ENCODE measurements at places on chromosomes 12 and 14.

DNA sequence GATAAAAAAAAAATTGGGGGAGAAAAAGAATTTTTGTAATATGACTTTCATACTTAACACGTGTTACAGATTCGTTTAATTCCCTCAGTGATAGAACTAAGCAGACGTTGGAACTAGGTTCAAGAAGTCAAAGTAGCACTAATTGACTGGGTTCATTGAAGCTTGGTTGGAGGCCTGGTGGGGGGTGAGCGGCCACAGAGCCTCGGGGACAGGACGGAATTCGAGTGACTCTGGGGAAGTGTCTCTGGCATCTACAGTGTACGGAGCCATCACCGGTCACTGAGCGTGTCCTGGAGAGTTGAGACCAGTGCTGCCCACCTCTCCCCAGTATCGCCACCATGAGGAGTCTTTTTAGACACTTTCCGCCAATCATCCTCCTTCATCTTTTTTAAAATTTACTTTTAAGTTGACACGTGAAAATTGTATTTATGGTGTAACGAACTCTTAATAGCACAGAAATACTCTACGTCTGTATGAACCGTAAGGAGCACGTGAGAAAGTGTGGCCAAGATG, 1.3 kb downstream of the ZFYVE21 start:
- DNase-seq, result no peak

DNA sequence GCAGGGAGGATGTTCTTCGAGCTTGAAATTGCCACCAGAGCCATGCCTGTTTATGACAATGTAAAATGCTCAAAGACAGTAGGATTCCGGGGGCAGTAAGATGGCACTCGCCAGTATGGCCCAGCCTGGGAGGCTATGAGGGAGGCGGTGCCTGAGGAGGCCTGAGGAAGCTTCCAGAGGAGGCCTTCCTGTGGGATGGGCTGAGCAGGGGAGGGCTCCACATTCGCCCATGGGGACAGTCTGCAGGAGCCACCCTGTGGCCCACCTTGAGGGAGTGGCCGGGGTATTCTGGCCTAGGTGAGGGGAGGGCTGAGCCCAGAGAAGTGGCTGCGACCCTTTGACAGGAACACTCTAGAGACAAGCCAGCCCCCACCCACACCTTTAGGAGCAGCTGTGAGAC, 50.7 kb downstream of the IQSEC3 start:
- no peak for DNase-seq

DNA sequence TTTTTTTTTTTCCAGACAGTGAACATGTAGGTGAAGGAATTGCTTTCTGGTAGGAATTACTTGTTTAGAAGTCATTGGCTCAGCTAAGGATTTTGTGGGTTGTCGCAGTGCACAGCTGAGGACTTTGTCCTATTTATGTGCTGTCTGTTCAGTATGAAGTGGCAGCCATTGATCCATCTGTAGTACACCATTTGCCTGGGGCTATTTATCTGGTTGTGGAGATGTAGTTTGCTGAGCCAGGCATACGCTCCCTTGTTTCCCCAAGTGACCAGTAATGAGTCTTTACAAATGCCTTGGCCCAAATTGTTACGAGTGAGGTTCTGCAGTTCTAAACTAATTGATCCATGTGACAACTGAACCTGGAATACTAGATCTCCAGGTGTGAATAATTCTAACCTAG, 140.1 kb downstream of the NRXN3 start:
- DNase-seq, result no peak

GRCh38 chr12:18966954-18967353, 162.6 kb upstream of the PLEKHA5 start:
- no peak for DNase-seq

DNA sequence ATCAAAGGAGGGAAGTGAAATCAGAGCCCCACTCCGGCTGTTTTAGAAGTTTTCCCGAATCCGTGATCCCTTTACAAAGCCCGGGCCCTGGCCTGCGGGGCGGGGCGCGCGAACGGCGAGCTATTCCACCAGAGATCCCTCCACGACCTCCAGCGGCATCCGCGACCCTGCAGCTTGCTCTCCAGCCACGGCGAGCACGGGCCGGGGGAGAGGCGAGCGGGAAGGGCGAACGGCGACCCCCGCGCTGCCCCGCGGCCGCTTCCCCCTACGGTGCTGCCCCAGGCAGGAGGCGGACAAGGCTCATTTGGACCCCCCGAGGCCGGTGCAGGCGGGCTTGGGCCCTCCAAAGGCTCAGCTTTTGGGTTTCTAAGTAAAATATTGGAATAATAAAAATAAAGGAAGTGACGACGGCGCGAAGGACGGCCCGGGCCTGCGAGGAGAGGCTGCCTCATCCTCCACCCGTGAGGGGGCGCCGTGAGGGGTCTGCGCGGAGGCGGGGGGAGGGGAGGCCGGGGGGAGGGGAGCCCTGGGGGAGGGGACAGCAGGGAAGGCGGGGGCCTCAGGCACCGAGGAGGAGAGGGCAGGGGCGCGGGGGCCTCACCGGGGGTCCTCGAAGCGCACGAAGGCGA, 613 bp downstream of the SRSF9 start:
- DNase-seq, result no peak

- no peak for DNase-seq
Observed at GRCh38 chr12:116266168-116266601, 11.3 kb downstream of the MED13L start.

GRCh38 chr14:26379951-26380350, 217.9 kb downstream of the NOVA1 start:
- DNase-seq, result no peak

DNA sequence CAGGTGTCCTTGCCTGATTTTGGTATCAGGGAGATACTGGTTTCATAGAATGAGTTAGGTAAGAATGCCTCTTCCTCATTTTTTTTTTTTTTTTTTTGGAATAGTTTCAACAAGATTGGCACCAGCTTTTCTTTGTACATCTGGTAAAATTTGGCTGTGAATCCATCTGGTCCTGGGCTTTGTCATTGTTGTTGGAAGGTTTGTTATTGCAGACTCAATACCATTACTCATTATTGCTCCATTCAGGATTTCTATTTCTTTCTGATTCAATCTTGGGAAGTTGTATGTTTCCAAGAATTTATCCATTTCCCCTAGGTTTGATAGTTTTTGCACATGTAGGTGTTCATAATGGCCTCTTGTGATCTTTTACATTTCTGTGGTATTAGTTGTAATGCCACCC, 126.0 kb upstream of the KITLG start:
- DNase-seq, result no peak

- DNase-seq, result no peak
Observed at GRCh38 chr14:78586681-78587080, 416.5 kb downstream of the NRXN3 start.

DNA sequence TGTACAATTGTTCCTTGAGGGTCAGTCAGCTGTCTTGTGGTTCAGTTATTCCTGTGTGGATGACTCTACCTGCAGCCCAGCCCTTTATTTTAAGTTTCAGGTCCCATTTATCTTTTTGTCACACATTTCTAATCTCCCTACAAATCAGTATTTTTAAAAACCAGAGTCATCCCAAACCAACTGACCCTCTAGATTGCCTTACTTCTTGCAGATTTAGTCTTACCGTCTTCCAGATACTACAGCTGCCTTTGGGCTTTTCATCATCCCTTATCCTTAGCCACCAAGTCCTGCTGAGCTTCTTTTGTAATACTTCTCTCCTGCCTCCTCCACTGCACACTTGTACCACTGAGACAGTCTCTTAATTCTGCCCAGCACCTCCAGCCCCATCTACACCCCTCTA, 54.9 kb downstream of the PRKCH start:
- DNase-seq, result no peak

DNA sequence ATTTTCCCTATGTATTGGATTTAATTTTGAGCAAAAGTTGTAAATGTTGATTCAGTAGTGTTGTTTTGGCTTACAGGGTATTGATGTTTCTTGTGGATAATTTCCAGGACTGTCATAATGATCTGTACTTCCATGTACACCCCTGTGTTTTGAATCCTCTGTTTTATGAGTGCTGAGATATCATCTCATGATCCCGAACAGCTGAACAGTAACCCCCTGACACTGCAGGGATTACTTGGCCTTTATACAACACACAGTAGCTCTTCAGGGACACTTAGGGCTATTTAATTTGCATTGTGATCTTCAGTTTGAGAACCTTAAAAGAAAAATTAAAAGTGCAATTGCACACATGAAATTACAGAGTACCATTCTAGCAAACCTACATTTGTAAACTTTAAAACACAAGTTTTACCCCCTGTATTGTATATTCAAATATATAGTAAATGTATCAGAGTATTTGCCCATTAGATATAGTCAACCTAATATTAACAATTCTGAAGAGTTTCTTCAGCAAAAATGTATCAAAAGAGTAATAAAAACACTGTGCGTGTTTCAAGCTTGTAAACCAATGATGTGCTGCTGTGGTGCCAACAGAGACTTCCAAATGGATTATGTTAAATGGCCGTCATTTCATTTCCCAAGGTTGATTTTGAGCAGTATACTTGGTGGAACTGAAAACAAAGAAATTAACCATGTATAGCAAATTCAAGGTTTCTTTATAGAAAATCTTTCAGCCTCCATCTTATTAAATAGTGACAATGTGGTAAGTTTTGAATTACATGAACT, 27.9 kb upstream of the MYF6 start:
- no peak for DNase-seq

DNA sequence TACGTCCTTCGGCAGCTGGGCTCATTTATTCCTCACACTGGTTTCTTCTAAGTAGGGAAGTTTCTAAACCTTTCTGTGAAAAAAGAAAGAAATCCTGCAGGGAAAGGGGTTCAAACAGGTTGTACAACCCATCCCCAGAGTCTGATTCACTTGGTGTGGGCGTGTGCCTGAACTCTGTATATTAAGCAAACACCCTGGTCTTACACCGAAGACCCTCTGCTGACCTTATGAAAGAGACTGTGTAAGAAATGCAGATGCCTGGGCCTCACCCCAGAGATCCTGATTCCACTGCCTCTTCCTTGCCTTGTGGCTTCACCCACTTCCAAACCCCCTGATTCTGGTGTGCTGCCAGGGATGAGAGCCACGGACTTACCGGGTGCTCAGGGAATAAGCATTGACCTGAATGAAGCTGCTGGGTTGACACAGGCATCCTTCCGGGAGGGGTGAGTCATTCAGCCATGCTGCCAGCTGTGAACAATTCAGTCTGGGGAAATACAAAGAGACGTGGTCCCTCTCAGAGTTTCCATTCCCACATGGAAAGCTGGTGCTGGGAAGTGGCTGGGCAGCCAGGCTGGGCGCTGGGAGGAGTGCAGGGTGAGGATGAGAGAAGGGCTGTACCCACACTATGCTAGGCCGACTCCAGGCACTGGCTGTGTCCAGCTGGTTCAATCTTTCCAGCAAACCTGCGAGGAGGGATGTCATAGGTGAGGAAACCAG, 26.5 kb upstream of the ACTN1 start:
- DNase-seq, result no peak

DNA sequence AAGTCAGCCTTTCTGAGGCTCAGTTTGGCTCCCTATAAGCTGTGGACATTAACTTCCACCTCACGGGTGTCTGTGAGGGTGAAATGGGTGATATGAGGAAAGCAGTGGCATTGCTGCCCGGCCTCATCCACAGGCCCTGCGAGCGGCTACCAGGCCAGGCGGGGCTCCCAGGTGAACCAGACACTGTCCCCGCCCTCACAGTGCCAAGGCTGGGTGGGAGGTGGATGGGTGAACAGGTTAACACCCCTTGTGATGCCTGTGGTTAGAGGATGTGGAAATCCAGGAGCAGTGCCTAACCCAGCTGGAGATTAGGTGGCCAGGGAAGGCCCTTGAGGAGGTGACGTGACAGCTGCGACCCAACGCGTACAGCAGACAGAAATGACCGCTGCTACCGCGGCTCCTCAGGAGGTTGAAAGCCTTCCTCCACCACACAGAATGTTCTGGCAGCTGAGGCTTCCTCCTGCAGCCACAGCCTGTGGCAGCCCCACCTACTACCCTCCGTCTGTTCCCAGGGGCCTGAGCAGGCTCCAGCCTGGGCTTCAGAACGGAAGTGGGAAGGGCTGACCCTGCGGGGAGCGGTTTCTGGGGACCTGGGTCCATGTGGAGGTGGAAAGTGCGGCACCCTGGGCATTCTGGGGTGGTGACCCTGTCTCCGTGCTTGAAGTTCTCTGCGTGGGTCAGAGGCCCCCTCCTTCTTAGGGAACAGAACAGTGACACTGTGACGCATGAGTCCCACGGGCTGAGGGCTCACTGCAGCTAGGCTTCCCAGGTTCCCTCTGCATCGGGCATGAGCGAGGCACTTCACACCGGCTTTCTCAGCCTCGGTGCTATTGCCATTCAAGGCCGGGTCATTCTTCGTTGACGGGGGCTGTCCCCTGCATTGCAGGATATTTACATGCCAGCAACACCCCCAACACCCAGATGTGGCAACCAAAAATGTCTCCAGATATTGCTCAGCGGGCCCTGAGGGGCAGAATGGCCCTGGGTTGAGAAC, 9.7 kb downstream of the MMAB start:
- no peak for DNase-seq

DNA sequence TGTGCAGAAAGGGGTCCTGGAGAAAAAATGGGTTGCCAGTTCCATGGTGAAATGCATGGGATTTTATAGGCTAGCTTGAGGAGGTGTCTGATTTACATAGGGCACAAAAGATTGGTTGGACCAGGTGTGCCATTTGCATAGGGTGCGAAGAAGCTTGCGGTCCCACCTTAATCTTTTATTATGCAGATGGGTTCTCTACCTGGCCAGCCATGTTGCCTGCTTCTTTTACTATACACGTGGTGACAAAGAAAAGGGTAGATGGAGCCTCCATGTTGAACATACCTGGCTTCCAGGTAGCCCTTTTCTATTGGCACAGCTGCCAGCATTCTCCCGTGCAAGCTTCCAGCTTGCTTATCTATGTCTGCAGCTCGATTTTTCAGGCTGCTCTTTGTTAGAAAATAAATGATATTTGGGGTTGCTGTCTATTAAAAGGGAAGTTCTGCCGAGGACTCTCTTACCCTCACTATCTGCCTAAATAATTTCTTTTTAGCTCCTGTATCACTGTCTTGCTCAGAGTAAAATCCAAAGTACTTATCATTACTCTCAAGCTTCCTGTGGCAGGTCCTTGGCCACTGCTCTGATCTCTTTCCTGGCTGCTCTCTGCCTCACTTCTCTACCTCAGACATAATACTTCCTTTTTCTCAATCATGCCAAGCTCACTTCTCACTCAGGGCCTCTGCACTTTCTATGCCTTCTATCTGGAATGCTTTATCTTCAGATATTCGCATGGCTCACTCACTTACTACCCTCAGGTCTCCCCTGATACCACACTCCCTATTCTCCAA, 216.0 kb upstream of the DAAM1 start:
- DNase-seq, result no peak

DNA sequence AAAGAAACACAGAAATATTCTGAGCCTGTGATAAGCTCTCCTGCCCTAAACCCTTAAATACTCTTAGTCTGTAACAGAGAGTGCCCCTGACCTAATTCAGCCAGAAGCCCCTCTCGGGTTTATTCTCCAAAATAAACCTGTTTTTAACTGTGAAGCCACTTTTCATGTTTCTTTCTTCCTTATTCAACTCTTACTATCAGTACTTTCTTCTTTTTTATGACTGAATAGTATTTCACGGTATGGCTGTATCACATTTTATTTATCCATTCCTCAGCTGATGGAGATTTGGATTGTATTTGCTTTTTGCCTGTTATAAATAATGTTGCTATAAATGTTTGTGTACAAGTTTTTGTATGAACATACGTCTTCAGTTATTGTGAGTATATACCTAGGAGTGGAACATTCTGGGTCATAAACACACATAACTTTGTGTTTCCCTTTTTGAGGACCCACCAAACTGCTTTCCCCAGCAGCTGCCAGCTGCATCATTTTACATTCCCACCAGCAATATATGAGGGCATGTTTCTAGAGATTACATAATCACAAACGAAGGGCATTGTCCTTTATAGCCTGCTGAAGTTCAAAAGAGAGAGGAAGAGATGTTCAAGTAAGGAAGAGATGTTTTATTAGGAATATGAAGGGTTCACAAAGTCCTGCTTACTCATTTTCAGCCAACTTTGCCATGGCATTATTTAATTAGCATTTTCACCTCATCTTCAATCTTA, 199.4 kb upstream of the NUDT4 start:
- DNase-seq, result no peak
